ENCODE measurements at places on chromosomes 7 and 10.

DNA sequence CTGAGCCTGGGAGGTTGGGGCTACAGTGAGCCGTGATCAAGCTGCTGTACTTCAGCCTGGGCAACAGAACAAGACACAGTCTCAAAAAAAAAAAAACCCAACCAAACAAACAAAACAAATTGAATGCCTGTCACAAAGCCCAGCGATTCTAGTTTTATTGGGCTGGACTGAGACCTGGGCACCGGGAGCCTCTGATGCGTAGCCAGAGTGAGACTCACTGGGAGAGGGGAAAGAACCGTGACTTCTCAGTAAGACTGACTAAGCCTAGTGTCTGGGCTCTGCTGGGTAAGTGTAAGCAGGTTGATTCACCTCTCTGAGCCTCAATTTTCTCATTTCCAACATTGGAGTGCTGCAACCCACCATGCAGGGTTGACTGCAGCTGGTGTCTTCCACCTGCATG, 10.1 kb upstream of the LEP start:
- no peak for DNase-seq

DNA sequence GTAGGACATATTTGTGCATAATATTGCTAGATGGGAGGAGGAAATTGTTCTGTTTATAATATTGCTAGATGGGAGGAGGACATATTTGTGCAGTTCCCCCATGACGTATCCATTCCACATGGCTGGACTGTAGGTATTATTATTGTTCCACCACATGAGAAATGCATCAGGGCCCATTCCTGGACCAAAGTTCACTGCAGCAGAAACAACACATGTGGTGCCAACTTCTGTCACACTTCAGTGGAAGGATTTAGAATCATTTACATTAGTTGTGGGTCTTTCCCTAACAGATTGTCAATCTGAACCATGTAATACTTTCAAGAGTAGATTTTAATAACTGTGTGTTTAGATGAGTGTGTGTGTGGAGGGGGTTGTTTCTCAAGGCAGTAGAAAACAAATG, 32.7 kb upstream of the MACC1 start:
- DNase-seq, result no peak

- no peak for DNase-seq
These were observed 43.8 kb downstream of the ENO4 start for GRCh38 chr10:116892907-116893685.

- DNase-seq, result no peak
These were observed 28.7 kb upstream of the RUFY2 start for GRCh38 chr10:68435803-68436202.

DNA sequence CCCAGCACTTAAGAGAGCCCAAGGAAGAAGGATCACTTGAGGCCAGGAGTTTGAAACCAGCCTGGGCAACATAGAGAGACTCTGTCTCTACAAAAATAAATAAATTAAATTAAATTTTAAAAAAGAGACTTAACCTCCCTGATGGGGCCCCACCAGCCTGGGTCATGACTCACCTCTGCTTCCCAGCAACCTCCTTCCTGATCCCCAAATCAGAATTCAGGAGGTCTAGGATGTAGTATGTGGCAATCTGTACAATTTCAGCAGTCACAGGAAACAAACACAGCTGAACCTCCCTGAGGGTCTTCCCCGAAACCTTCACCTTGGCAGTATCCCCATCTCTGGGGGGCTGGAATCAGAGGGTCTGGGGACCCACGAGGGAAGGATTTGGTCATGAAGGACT, 9.7 kb upstream of the PPP1R35 start:
- DNase-seq, result no peak

- no peak for DNase-seq
These were observed 60.8 kb upstream of the MEOX2 start for GRCh38 chr7:15747301-15747700.

DNA sequence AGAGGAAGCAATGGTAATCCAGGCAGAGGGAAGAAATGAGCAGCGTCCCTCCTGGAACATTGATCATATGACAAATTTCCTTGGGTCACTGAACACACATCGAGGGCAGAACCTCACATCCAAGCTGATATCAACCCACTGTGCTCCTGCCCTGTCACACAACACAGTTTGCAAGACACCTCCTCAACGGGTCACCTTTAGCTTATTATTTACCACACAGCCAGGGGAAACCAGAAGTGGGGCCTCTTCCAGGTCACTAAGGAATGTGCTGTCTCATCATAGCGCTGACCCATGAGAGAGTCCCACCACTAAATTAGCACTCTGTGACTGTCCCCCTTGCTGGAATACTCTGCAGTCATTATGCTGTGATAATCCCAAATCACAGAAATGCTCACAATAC, 69.7 kb upstream of the PPP1R3C start:
- no peak for DNase-seq

DNA sequence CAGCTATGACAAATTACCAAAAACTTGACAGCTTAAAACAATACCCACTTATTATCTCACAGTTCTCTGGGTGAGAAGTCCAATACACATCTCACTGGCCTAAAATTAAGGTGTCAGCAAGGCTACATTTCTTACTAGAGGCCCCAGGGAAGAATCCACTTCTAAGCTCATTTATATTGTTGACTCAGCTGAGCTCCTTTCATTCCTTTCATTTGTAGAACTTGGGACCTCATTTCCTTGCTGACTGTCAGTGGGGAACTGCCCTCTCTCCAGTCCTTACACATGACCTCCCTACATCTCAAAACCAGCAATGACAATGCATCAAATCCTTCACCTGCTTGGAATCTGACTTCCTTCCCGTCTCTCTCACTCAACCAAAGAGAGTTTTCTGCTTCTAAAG, 240.3 kb downstream of the IPMK start:
- no peak for DNase-seq

DNA sequence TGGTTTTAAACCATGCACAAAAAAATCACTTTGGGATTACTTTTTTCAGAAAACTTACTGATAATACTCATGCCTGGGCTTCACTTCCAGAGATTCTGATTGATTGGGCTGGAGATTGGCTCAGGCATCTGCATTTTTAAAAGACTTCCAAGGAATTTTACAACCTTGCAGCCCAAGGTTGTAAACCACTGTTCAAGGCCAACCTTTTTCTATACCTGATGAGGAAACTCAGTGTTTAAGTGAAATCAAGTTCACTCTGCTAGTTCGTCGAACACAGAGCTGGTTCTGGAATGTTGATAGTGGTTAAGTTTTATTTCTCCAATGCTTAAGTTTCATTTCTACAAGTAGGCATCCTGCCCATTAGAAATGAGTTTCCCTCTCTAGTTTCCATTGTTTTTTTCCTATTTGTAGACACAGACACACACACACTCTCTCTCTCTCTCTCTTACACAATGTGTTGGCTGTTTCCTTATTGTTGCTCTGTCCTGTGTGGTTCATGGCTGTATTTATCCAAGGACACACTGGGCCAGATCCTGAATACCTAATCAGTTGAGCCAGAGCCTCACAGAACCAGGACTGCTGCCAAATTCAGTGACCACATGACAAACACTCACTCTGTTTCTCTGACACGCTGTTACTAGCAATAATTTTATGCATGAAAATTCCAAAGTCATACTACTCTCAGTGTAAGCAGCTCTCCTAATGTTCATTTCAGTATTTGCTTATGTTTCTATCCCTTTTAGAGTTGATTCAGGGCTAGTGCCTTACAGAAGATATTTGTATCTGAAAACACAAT, 3.7 kb upstream of the IFIT1B start:
- peak; percentile 96 for DNase-seq

DNA sequence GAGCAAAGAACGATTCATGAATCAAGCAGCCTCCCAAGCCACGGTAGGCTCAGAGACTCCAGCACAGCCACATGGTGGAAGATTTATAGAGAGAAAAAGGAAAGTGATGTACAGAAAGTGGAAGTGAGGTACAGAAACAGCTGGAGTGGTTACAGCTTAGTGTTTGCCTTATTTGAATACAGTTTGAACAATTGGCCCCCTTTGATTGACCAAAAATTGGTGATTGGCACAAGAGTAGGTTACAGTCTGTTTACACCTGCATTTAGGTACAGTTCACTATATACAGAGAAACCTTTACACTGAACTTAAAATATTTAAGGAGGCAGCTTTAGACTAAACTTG, 136.4 kb upstream of the ASAH2 start:
- no peak for DNase-seq

DNA sequence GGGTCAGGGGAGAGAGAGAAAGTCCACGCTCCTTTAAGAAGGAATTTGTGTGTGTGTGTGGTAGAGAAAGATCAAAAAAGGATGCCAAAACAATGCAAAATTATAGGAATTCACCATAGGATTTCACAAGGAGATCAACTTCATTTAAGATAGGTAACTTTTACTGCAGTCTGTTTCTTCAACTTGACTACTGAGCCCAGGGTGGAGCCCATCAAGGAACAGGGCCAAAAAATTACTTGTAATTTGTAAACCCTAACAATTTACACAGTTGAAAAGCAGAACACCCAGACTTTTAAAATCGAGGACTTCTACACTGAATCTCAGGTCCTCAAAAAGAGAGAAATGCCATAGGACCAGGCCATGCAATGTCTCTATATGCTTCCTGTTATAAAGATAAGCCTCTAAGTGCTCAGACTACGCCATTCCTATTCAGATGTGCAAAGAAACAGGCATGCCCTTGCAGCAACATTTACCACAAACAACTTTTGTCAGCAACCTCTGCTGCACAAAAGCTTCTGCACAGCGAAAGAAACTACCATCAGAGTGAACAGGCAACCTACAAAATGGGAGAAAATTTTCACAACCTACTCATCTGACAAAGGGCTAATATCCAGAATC, 10.6 kb upstream of the GIMAP4 start:
- no peak for DNase-seq

DNA sequence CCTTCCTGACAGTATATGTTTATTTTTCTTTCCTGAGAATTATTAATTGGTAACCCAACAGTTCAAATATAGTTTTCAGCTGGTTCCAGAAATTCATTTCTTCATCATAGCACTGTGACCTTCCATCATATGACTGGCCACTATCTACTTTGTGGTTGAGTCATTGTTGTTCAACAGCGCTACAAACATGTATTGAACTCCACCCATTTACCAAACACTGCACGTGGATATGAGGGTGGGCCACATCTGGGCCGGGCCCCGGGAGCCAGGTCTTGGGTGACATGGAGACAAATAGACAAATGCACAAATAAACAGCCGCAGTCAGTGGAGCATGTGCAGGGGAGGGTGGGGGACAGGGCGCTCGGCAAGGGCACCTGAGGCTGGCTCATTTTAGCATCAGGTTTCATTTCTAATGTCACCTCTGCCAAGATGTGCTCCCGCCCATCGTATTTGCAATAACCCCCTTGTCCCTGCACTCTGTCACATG, 24.0 kb upstream of the EEPD1 start:
- no peak for DNase-seq

DNA sequence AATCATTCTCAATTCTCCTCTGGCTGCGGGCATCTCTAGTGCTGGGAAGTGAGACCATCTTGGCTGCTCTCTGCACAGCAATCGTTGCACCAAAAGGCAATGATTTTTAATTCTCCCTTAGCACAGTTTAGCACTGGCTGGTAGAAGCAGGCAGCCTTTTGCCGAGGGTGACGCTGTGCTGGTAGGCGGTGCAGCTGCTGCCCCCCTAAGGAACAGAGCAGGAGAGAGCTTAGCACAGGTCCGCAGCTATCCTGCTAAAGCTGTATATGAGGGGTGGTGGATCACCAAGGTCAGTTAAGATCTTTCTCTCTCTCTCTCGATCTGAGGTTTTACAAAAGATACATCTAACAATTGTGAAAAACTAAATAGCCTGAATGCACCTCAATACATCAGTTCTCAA, 390.1 kb downstream of the GATA3 start:
- peak; percentile 3 for DNase-seq

GRCh38 chr7:11315666-11316258, 342.1 kb downstream of the PHF14 start:
- no peak for DNase-seq

DNA sequence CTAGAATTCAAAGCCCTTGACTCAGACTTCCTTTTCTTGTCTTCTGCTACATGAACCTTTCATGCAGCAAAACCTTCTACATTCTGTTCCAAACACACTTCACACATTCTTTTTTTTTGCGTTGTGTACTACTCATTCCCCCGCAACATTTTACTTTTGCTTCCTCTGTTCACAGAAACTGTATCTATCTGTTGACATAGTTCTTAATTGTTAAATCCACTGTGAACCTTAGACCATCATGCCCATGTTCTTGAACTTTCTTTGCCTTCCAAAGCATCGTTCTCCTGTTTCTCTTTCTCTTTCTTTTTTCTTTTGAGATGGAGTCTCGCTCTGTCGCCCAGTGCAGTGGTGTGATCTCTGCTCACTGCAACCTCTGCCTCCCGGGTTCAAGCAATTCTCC, 14.2 kb downstream of the CCSER2 start:
- DNase-seq, result no peak

GRCh38 chr10:86486856-86487255, 34.7 kb downstream of the WAPL start:
- no peak for DNase-seq

DNA sequence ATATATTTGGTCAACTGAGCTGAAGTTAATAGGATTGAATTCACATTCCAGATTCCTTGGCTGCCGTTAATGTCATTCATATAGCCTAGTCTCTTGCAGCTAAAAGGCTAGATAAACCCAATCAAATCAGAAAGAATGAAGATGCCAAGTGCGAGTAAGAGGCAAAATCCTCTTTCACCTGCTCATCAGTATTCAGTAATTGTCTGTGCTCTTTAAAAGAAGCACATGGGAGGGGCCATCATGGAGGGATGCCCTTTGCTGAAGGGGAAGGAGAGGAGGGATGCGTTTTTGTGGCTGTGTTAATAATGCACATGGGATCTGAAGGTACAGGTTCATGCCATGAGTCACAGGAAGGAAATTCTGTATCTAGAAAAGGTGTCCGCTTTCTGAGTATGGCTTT, 232.2 kb downstream of the TMEM178B start:
- no peak for DNase-seq

Data from midbrain (tissue), 1 donor.